T-helper 2 cell treated with Interferon-gamma antibody and Interleukin-4, amounts not matched to agents 5 μg/mL and 100 μg/mL, for 36 hours (primary cell): ENCODE measurements at places on chromosomes 1 and 21.

DNA sequence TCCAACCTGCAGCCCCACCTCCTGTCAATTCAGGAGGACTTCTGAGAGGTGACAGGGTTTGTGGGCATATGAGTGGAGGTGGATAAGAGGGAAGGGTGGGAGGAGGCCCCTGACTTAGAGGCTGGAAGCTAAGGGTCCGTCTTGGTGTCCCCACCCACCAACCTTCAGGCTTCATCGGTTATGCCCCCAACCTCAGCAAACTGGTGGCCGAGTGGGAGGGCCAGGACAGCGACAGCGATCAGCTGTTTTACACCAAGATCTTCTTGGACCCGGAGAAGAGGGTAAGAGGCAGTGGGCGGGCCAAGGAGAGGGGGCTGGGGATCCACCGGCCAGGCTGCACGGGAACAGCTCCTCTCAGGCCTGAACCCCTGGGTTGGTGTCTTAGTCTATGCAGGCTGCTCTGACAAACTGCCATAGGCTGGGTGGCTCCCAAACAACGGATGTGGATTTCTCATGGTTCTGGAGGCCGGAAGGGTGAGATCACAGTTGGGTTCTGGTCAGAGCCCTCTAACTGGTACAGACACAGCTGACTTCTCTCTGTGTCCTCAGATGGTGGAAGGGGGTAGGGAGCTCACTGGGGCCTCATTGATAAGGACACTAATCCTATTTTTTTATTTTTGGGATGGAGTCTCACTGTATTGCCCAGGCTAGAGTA is 18.1 kb downstream of the PLOD1 start:
- no peaks in the 10 kb centered on the region for H3K4me1 ChIP-seq
- DNase-seq: no peak
- H3K27ac ChIP-seq: no peak overlapping the region
- H3K4me3 ChIP-seq: no peak overlapping the region
- peaks cover 12% of the 10 kb centered on the region for H3K36me3 ChIP-seq
- no peaks in the 10 kb centered on the region for H3K27me3 ChIP-seq

GRCh38 chr1:156772728-156773497 is 5.6 kb downstream of the PRCC start:
- H3K27me3 ChIP-seq: no peaks in the 10 kb centered on the region
- H3K4me1 ChIP-seq: peaks cover 49% of the 10 kb centered on the region
- peaks cover 31% of the 10 kb centered on the region for H3K36me3 ChIP-seq
- no peak overlapping the region for H3K4me3 ChIP-seq
- H3K27ac ChIP-seq: peak overlapping the region; percentile 5

DNA sequence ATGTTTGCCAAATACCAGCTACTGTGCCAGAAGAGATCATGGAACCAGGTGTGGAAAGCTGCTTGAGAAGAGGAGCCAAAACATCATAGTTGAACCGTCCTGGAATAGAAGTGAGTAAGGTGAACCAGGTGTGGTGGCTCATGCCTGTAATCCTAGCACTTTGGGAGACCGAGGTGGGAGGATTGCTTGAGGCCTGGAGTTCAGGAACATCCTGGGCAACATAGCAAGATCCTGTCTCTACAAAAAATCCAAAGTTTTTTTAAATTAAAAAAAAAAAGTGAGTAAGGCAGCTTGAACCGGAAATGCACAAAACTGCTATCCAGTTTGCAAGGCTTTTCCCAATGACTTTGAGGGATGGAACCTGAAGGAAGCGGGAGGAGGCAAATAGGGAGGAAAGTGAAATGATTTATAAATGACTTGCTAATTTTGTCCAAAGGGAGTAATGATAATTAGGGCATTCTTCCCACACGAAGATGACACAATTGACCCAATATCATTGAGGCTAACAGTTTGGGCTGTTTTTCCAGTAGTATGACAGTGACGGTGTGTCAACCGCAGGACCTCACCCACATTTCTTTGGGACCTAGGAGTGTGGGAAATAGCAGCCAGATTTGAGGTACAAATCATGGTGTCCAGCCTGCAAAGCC is 1.5 kb upstream of the CNN3 start:
- peaks cover 10% of the 10 kb centered on the region for H3K4me1 ChIP-seq
- no peak overlapping the region for H3K4me3 ChIP-seq
- peaks cover 48% of the 10 kb centered on the region for H3K27me3 ChIP-seq
- H3K27ac ChIP-seq: no peak overlapping the region
- no peak for DNase-seq

DNA sequence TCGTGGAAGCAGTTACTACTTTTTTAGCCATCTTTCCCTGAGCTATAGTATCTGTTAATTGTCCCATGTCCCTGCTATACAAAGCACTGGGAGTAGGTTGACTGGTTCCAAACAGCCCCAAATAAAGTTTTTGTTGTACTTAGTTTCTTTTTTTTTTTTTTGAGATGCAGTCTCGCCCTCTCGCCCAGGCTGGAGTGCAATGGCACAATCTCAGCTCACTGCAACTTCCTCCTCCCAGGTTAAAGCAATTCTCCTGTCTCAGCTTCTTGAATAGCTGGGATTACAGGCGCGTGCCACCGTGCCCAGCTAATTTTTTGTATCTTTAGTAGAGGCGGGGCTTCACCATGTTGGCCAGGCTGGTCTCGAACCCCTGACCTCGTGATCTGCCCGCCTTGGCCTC is 3.3 kb downstream of the NCSTN start:
- H3K27ac ChIP-seq: no peak overlapping the region
- no peak for DNase-seq
- no peaks in the 10 kb centered on the region for H3K27me3 ChIP-seq
- H3K36me3 ChIP-seq: peaks cover 36% of the 10 kb centered on the region

GRCh38 chr1:18035145-18035544 is 72.5 kb upstream of the IGSF21 start:
- H3K4me3 ChIP-seq: no peak overlapping the region
- no peaks in the 10 kb centered on the region for H3K27me3 ChIP-seq
- H3K36me3 ChIP-seq: no peaks in the 10 kb centered on the region
- H3K4me1 ChIP-seq: no peaks in the 10 kb centered on the region
- no peak for DNase-seq

DNA sequence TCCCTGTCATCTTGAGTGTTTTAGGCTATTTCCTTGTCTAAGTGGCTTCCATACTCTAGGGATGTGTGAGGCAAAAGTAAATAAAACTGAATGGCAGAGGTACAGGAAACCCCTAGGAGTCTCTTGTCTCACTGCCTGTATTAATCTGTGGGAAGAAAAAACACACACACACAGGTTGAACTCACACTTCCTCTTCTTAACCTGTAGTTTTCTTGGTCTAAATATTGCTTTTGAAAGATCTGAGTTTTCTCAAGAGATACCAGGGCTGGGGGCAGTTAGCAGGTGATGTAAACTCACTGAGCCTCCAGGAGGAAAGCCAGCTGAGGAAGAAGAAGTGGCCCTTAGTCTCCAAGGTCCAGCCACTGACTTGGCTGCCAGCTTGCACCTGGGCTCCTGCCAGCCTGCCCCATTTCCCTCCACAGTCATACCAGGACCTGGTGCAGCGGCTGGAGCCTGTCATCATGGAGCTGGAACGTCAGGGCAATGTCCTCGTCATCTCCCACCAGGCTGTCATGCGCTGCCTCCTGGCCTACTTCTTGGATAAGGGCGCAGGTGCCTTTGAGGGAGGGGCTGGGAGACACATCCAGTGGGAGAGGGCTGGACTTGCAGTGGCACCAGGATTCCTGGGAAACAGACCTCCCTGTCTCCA is 16.9 kb downstream of the PFKFB2 start:
- H3K27ac ChIP-seq: no peak overlapping the region
- H3K27me3 ChIP-seq: peaks cover 15% of the 10 kb centered on the region
- no peak overlapping the region for H3K4me3 ChIP-seq
- H3K4me1 ChIP-seq: peaks cover 21% of the 10 kb centered on the region

DNA sequence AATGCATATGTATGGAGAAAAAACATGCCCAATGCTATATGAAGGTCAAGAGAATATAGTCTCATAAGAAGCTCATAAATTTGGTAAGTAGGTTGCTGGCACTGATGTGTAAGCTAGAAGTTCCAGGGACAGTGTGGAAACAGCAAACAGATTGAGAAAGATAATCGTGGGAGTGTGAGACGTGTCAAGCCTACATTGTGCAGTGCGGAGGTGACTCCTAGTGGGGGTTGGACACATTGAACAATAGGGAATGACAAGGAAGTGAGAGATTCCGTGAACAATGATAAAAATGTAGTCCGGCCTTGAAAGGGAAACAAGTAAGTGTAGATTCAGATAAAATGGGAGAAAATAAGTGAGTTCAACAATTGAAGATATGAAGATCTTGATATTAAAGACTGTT is 788.4 kb upstream of the PRMT6 start:
- no peak overlapping the region for H3K27ac ChIP-seq
- H3K27me3 ChIP-seq: no peaks in the 10 kb centered on the region
- no peak for DNase-seq
- no peaks in the 10 kb centered on the region for H3K4me1 ChIP-seq

DNA sequence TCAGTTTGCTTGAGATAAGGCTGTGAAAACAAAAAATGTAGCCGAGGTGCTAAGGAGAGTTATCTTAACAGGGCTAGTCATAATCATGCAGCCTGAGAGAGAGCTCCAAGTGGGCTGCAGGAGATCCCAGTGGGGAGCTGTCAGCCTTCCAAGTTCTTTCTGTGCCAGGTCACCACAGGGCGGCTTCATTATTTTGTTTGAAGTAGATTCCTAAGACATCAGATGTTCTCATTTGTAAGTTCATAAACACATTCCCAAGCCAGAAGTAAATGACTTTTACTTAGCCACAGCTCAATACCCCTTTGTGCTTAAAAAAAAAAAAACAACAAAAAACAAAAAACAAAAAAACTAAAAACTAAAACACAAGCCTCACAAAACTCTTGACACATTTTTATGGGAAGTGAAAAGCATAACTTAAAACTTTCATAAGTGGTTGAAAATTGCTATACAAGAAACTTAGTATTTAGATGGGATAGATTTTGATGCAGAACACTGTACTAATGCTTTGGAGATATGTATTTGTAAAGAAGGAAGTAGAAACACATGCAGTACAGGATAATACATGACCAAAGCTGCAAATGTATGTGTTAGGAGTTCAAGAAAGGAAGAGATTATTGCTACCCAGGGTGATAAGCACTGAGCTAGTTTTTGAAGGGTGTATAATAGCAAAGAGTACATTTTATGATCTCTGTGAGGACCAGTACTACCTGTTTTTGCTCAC is 8.6 kb downstream of the CDC14A start:
- no peak for DNase-seq
- H3K27ac ChIP-seq: peak overlapping the region; percentile 42
- H3K4me3 ChIP-seq: no peak overlapping the region
- H3K4me1 ChIP-seq: peaks cover 44% of the 10 kb centered on the region

- no peak overlapping the region for H3K27ac ChIP-seq
- H3K36me3 ChIP-seq: no peaks in the 10 kb centered on the region
- DNase-seq: no peak
- H3K27me3 ChIP-seq: no peaks in the 10 kb centered on the region
- H3K4me3 ChIP-seq: no peak overlapping the region
Observed at GRCh38 chr1:197675583-197676208, 99.6 kb downstream of the DENND1B start.

DNA sequence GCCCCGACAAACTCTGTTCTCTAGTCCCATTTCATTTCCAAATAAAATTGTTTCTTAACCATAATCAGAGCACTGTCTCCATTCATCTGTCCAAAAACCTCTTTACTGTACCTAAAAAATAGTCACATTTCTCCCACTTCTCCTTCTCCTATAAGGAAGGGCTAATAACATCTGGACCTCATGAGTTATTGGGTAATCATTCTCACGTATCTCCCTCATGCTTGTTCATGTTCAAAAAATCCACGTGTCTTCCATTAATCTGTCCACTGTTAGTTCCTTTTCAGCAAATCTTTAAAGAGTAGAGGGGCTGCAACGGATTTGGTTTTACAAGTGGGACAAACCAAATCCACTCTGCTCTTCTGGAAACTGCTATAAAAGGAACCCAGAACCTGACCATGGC is 1418.8 kb downstream of the MRPL39 start:
- H3K27me3 ChIP-seq: no peaks in the 10 kb centered on the region
- no peaks in the 10 kb centered on the region for H3K4me1 ChIP-seq
- DNase-seq: no peak
- no peaks in the 10 kb centered on the region for H3K36me3 ChIP-seq
- H3K27ac ChIP-seq: no peak overlapping the region

DNA sequence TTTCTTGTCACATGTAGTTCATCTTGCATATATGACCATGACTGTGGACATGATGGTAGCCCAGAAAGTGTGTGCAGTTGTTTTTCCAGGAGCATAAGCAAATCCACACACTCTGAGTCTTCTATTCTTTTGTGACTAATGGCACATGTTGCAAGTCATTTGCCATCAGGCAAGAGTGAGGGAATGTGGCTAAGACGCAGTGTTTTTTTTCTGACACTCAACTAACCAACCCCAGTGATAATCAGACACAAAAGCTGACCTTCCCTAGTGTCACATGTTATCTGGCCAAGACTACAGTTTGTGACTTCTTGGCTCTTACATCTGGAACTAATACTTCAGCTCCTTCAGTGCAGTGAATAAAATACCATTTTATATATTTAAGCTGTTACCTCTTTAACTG is 108.8 kb downstream of the ITSN1 start:
- H3K4me1 ChIP-seq: no peaks in the 10 kb centered on the region
- H3K36me3 ChIP-seq: no peaks in the 10 kb centered on the region
- no peak for DNase-seq
- no peak overlapping the region for H3K27ac ChIP-seq

DNA sequence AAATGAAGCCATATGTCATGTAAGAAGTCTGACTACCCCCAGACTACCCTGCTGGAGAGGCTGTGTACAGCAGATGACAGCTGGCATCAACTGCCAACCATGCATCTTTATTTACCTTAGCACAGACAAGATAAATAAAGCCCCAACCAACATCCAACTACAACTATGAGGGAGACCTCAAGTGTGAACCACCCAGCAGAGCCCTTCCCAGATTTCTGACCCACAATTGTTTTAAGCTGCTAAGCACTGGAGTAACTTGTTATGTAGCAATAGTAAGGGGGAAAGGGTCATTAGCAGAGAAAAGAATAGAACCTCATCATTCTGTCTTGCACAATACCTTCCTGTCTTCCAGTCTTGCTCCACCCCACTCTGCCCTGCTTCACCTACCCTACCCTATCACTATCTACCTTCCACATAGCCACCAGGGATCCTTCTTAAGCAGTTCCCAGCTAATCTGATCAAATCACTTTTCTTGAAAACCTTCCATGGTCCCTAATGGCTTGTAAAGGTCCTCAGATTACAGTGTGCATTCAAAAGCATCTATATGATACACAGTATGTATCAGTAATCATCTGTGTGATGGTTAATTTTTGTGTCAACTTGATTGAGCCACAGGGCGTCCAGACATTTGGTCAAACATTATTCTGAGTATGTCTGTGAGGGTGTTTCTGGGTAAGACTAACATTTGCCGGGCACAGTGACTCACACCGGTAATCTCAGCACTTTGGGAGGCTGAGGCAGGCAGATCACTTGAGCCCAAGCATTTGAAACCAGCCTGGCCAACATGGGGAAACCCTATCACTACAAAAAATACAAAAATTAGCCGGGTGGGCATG is 19.6 kb upstream of the RBM15 start:
- H3K4me3 ChIP-seq: no peak overlapping the region
- H3K27me3 ChIP-seq: peaks cover 18% of the 10 kb centered on the region
- H3K4me1 ChIP-seq: no peaks in the 10 kb centered on the region
- no peak for DNase-seq
